NCI-H2171 (cell line): ENCODE measurements at places on chromosomes 12 and 14.

DNA sequence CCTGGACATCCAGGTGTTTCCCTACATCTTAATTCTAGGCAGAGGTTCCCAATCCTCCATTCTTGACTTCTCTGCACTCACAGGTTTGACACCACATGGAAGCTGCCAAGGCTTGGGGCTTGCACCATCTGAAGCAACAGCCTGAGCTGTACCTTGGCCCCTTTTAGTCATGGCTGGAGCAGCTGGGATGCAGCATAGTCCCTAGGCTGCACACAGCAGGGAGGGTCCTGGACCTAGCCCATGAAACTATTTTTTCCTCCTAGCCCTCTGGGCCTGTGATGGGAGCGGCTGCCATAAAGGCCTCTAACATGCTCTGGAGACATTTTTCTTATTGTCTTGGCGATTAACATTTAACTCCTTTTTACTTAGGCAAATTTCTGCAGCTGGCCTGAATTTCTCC is 417.2 kb upstream of the FLRT2 start:
- DNase-seq: no peak

GRCh38 chr14:97077253-97077653 is 280.1 kb downstream of the VRK1 start:
- no peak for DNase-seq

GRCh38 chr14:45252366-45253069 is 484 bp downstream of the MIS18BP1 start:
- DNase-seq: peak; percentile 35

DNA sequence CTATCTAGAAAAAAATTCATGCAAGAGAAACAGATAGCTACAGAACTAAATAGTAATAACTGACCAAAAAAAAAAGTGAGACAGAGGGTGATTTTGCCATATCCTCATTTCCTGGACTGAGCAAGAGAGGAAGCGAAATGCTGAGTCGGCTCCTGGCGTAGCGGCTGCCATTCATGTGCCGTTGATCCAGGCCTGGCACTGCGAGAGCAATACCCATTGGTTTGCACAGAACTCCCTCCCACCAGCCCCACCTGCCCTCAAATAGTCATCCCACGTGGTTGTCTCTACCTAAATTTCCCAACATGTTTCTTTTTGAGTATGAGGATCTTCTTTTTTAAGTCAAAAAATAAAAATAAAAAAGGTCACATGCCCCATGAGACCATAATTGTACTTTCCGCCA is 9.4 kb upstream of the WNT5B start:
- DNase-seq: no peak

- DNase-seq: no peak
Measured at GRCh38 chr14:64737391-64738280, 33.4 kb downstream of the PLEKHG3 start.

DNA sequence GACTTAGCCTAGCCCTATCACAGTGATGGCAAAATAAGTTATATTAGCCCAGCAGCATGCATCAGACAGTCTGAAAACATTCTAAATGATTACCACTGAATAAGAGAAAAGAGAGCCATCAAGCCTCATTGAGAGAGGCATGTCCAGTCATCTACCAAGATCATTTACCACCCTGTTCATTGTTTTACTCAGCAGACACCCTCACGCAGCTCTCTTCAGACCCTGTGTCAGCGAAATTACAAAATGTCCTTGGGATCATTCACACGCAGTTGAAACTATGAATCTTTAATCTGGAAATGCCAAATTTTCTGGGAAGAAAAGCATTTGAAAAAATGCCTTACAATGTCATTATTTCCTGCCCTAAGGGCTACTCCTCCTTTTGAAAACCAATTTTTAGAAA is 89.5 kb downstream of the PTPRO start:
- no peak for DNase-seq

- DNase-seq: peak; percentile 48
Measured at GRCh38 chr14:69055999-69056788, 77.1 kb upstream of the ACTN1 start.

GRCh38 chr12:54374562-54375258 is 9.8 kb downstream of the ZNF385A start:
- no peak for DNase-seq

DNA sequence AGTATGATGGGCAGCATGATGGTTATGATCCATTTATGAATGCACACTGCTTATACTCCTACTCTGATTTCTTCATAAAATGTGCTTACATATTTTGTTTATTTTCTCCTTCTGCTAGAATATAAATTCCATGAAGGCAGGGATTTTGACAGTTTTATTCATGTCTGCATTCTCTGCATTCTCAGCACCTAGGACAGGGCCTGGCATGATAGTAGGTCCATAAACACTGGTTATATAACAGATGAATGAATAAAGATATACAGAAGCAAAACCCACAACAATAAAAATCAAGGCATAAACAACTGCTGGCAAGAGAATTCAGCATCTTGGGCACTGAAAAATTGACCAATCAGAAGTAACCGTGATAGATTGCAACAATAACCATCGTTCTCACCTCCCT is 115.4 kb downstream of the WIF1 start:
- DNase-seq: no peak

DNA sequence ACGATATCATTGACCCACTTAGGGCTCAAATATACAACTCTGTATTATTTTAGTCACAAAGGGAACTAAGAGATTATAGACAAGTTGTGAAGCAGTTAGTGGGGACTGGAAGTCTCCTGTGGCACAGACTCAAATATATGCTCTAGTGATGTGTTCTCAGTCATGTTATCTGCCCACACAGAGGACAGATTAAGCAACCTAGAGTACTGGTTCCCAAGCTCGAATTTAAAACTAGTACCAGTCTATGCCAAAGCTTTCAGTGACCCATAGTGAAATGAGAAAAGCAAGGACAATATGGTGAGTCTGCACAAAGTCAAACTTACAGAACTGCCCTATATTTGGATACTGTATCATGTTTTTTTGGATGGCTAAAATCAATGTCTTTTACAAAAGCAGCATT is 389.3 kb downstream of the DIO2 start:
- no peak for DNase-seq

- DNase-seq: peak; percentile 48
Measured at GRCh38 chr12:117671734-117672133, 297.1 kb downstream of the KSR2 start.

GRCh38 chr12:96434107-96434506 is 33.9 kb upstream of the CDK17 start:
- no peak for DNase-seq

- no peak for DNase-seq
Measured at GRCh38 chr14:106276326-106277267, 750.2 kb downstream of the TMEM121 start.

DNA sequence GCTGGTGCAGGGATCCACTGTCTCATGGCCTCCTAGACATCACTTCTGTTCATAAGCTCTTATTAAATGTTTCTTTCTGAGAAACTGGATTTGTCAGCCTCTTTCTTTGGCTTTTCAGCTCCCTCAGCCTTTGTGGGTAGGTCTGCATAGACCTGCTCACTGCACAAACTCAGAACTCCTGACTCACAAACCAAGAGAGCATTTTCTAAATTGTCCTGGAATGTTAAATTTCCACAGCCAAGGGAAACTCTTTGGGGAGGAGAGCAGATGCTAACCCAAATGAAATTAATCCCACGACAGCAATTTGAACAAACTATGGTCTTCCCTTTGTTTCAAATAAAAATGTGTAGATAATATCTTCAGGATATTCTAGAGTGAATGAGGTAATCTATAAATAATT is 19.5 kb upstream of the CERS5 start:
- DNase-seq: no peak

DNA sequence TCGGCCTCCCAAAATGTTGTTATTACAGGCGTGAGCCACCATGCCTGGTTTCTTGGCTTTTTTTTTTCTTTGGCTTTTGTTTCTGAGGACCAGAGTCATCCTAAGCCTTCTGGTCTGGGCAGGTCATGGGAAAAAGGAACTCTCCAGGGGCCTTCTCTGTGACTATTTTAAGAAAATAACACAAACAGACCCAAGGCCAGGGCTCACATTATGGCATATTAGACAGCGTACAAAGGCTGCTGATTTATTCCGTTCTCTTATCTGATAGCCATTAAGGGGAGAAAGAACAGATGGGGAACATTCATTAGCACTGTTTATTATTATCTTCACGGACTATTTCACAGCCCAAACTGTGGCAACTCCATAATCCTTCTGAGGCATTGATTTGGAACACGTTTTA is 28.8 kb upstream of the MANSC4 start:
- peak; percentile 95 for DNase-seq

DNA sequence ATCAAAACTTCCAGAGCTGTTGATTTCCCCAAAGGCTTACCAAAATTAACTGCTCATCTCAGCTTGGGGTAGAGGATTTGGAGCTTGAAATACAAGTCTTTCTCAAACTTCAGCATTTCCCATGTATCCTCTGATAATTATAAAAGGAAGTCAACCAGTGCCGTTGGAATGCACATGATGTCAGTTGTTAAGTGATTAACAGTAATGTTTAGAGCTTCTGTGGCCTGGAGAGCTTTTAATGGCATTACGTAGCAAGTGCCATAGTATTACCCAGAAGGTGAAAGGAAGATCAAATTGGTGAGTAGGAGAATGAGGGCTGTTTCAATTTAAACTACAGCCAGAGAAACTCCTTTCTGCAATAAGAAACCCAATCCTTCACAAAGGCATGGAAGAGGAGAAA is 62.5 kb upstream of the PTPRR start:
- no peak for DNase-seq

GRCh38 chr12:58067610-58068387 is 126.4 kb downstream of the ATP23 start:
- DNase-seq: no peak

DNA sequence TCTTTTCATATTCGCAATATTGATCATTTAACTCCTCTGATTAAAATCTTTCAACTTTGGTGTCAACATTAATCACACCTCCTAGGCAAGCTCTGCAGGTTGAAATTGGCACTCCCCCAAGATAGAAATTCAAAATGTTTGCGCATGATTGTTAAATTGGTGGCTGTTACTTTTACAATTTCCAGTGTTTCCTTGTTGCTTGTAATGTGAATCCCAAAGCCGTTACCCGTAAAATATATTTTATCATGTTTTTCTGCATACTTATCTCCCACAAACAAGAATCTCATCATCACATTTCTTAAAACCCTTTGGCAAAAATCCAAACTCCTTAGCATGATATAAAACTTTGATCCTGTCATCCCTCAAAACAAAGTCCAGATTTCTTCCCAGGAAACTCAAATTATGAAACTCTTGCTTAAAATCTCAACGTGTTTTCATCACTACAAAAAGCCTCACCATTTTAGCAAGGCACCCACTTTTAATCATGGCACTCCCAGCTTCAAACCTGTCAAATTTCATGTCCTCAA is 14.7 kb downstream of the RTL1 start:
- DNase-seq: no peak

- no peak for DNase-seq
Measured at GRCh38 chr14:86022031-86022629, 492.2 kb downstream of the FLRT2 start.
